ENCODE measurements at places on chromosomes 4 and X.

DNA sequence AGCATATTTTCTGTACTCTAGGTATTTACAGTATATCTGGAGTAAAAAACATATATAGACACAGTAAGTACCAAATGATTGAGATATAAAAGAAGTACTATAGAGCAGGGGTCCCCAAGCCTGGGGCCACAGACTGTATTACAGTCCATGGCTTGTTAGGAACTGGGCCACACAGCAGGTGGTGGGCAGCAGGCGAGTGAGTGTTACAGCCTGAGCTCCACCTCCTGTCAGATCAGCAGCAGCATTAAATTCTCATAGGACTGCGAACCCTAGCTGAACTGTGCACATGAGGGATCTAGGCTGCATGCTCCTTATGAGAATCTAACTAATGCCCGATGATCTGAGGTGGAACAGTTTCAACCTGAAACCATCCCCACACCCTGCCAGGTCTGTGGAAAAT, 300.7 kb downstream of the NR3C2 start:
- no peak for DNase-seq

- DNase-seq = no peak
Observed at GRCh38 chr4:52423967-52424366, 235.1 kb downstream of the USP46 start.

DNA sequence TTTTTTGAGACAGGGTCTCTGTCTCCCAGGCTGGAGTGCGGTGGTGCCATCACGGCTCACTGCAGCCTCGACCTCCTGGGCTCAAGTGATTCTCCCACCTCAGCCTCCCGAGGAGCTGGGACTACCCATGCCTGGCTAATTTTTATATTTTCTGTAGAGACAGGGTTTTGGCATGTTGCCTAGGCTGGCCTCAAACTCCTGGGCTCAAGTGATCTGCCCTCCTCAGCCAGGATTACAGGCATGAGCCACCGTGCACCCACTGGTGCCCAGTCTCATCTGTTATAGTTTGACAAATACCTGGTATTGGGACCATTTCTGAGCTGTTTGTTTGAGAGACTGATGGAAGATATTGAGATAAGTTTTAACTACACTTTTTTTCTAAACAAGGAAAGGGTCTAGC, 57.5 kb upstream of the SMIM10 start:
- DNase-seq = no peak

DNA sequence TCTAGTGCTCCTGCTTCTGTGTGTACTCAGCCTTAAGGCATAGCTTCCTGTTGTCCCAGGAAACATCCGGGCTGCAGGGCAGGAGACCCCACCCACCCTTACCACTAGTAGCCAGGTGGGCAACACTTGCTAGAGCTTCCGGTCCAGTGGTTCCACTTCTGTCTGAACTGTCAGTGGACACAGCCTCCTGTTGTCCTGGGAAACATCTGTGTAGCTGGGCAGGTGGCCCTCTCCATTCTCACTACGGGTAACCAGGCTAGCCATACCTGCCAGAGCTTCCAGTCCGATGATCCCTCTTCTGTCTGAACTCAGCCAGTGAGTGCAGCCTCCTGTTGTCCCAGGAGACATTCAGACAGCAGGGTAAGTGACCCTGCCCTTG, 372.2 kb downstream of the INPP4B start:
- DNase-seq = no peak

GRCh38 chrX:55127692-55128091, 38.9 kb downstream of the PAGE2 start:
- no peak for DNase-seq

- no peak for DNase-seq
Observed at GRCh38 chrX:13733506-13733905, 914 bp downstream of the TRAPPC2 start.

DNA sequence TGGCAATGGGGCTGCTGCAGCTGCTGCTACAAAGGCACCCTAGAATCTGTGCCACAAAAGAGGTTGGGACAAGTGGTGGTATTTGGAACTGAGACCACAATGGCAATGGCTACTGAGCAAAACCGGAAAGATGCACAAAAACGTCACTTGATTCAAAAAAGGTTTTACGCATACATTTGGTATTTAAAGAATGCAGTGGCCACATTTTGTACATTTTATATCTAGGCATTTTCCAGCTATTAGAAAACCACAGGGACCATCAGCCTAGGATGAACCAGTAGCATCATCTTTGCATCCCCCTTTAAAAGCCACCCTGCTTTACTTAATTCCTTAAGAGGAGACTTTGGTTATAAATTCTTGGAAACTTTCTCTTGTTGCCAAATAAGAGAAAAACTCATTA, 104.8 kb upstream of the CXCL13 start:
- no peak for DNase-seq

DNA sequence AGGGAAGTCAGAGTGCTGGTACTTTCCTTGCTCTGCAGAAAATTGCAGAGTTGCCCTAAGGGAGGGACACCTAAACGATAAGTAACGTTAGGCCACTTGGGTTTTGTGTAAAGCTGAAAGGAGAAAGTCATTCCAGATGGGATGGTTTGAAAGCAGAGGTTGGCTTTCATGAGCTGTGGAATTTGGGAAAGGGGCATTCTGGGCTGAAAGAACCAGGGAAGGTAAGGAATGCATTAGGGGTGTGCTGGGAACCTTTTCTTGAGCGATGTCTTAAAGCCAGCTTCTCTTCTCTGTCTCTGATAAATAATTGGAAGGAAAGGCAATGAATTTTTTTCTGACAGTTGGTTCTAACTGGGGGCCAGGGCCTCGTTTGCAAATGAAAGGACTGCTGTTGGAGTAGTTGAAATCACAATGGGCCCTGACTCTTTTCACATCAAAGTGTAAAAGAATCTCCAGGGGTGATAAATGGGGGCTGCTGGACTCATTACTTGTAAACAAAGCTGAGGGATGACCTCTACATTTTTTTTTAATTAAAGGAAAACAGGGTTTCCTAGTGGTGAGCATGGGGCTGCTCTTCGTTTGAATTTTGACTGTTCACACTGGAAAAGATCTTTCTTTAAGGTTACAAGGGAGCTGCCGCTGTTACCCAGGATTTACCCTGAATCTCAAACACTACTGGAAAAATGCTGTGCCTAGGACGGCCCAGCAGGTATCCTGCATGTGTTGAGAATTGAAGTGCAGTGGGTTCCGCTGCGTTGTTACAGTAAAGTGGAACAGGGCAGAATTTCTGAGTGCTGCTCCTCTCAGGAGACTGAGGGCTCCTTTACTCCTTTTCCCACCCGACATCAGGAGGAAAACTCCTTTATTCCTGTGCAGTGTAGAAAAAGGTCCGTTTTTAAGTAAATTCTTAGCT, 25.0 kb downstream of the AFF1 start:
- DNase-seq = no peak

- no peak for DNase-seq
Observed at GRCh38 chr4:145107126-145107525, 9.0 kb downstream of the ABCE1 start.

DNA sequence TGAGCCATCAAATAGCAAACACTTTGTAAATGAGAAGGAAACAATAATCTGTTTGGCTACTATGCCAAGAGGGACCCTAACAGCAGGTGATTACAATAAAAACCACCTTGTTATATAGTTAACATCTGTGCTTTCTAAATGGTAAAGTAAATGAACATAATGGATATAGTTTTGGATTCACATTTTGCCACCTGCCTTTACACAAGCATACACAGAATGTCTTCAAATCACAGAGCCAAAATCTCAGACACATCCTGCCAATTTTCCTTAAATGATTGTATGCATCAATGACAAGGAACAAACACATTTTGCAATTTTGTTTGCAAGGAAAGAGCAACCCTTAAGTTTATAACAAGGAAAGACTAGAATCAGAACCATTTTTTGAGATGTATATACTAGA, 334.2 kb downstream of the FSTL5 start:
- no peak for DNase-seq

DNA sequence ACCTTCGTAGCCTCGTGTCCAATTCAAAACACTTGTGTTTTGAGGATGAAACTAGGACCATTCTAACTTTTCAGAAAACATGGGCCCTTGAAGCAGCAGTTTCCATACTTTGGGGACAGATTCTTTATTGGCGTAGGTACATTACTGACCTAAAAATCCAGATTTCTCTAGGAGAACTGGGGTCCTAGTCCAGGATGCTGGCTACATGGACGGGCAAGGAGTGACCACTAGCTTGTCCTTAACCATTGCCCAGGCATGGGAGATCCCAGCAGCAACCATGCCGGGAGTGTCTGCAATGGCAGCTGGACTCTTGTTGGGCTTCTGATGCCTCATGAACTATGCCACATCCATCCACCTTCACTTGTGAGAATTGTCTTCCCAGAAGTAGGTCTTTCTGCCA, 62.2 kb upstream of the WDR1 start:
- DNase-seq = no peak

GRCh38 chr4:78720994-78721677, 55.0 kb upstream of the BMP2K start:
- DNase-seq = no peak

GRCh38 chr4:119025420-119025819, 110.2 kb upstream of the MYOZ2 start:
- no peak for DNase-seq

- no peak for DNase-seq
Observed at GRCh38 chr4:151658959-151659600, 101.7 kb downstream of the GATB start.
